Thyroid gland (tissue), 4 donors: ENCODE measurements at places on chromosomes 16 and 17. TPM values are rescaled to one million over a fixed set of nuclear protein-coding genes. Genes with fewer than 3 reads are reported as not detected.

DNA sequence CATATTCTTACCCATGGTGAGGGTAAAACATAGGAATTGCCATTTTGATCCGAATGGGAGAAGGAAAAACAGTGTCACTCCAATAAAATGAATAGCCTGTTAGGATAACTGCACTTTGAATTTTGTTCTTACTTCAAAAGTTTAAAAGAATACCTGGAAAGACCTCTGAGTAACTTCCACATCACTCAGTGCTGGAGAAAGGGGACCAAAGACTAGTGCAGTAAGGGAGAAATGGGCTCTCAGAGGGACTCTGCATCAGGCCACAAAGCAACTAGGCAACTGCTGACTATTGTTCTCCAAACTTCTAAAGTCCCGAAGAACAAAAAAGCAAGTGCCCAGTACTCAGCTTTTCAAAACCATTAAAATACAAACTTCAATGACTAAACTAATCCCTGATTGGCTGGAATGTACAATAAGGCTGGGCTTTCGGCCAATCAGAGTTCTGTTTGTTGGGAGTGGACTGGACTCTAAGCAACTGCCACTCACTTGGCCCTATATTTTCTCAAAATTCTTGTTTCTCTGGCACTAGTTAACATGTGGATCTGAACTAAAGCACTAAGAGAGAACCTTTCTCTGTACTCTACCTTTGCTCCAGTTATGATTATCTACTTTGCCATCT is 6.2 kb downstream of the DNAJC7 start:
- no peaks in the 10 kb centered on the region for H3K36me3 ChIP-seq
- H3K27me3 ChIP-seq = no peaks in the 10 kb centered on the region
- no peak overlapping the region for H3K27ac ChIP-seq
- H3K4me3 ChIP-seq = no peak overlapping the region
- H3K4me1 ChIP-seq = peaks cover 34% of the 10 kb centered on the region
- DNase-seq = no peak

- no peaks in the 10 kb centered on the region for H3K27me3 ChIP-seq
- DNase-seq = no peak
- no peak overlapping the region for H3K27ac ChIP-seq
- no peak overlapping the region for H3K4me3 ChIP-seq
- H3K4me1 ChIP-seq = no peaks in the 10 kb centered on the region
Measured at GRCh38 chr17:10109146-10109545, 89.3 kb downstream of the GAS7 start.

DNA sequence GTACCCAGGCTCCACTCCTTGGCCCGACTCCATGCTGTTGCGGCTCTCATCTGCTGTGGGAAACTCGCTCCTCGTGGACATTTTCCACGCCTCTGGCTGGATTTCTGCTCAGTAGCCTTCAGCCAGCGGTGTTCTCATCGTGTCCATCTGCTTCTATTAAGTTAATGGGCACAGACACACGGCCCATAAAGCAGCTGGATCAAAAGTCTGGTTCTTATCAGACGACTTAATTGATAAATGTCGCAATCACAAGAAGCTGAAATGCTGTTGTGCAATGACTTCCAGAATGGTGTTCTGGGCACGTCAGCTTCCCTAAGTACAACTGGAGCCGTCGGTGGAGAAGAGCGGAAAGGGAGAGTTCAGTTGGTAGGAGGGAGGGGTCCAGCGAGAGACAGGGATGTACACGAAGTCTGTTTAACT is 211.7 kb upstream of the CHMP6 start:
- H3K4me1 ChIP-seq = no peaks in the 10 kb centered on the region
- H3K4me3 ChIP-seq = no peak overlapping the region
- no peak overlapping the region for H3K27ac ChIP-seq
- no peak for DNase-seq

GRCh38 chr16:1209081-1209480 is 16.0 kb downstream of the TPSG1 start:
- H3K4me1 ChIP-seq = no peaks in the 10 kb centered on the region
- no peak for DNase-seq
- H3K27me3 ChIP-seq = no peaks in the 10 kb centered on the region

GRCh38 chr17:77644181-77645071 is 314.1 kb upstream of the TNRC6C start:
- H3K4me1 ChIP-seq = no peaks in the 10 kb centered on the region
- H3K4me3 ChIP-seq = no peak overlapping the region
- H3K27me3 ChIP-seq = no peaks in the 10 kb centered on the region
- DNase-seq = no peak

Gene C16orf86
- 8.7 TPM for total RNA-seq

Gene CCL7
- total RNA-seq = not detected

Gene B4GALNT2
- total RNA-seq = 0.33 TPM
